GM03348 (cell line): ENCODE measurements at places on chromosomes 6 and 20.

GRCh38 chr6:158849899-158850806, 31.0 kb upstream of the EZR start:
- peak; percentile 70 for DNase-seq

DNA sequence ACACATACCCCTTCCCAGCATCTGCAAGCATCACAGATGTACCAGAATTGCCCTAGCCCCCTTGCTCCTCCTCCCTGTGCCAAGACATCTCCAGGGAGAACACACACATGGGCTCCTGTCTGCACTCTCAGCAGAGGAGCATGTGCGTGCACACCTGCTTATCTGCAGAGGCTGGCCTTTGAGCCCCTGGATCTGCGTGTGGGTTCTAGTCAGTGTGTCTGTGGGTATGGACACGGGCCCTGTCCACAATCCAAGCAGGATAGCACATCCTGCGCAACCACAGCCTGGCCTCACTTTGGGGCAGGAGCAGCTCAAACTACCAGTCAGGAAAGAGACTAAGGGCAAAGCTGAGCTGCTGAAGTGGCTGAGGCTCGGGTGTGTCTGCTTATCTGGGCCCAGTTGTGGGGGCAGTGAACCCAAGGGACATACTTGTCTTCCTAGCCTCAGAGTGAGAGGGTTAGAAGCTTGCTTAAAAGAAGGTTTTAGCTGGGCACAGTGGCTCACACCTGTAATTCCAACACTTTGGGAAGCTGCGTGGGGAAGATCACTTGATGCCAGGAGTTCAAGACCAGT, 41.0 kb downstream of the HM13 start:
- DNase-seq: no peak

DNA sequence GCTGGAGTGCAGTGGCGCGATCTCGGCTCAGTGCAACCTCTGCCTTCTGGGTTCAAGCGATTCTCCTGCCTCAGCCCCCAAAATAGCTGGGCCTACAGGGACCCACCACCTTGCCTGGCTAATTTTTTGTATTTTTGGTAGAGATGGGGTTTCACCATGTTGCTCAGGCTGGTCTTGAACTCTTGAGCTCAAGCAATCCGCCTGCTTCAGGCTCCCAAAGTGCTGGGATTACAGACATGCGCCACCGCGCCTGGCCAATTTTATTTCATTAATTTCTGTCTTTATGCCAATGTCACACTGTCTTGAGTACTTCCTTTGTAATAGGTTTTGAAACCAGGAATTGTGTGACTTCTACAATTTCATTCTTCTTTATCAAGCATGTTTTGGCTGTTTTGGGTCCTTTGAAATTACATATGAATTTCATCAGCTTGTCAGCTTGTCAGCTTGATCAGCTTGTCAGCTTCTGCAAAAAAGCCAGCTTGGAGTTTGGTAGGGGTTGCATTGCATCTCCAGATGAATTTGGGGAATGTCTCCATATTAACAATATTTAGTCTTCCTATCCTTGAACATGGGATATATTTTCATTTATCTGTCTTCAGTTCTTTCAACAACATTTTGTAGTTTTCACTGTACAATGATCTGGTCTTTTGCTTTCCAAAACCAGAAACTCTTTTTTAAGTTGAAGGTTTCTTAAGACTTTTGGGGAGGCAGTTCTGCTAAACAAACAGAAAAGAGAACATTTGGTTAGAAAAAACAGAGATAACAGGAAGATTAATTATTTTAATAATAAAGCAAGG, 20.8 kb downstream of the ZFAND3 start:
- DNase-seq: no peak

GRCh38 chr6:53496797-53497375, 48.0 kb downstream of the GCLC start:
- DNase-seq: peak; percentile 75

DNA sequence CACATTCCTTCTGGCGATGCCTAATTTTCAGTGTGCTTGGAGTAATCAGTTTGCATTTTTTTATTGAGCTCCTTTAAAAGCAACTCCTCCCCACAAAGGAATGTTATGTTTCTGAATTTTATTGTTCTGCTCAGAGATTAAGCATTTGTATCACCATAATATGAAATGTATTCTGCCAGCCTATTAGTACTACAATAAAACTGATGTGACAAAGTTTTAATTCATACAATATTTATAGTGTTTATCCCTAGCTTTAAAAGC, 236.9 kb upstream of the ASCC3 start:
- DNase-seq: peak; percentile 2

GRCh38 chr6:93183531-93183972, 235.8 kb downstream of the EPHA7 start:
- DNase-seq: no peak

- no peak for DNase-seq
Measured at GRCh38 chr6:26197933-26198721, 110.9 kb downstream of the HFE start.

GRCh38 chr20:61565791-61566190, 313.7 kb downstream of the CDH4 start:
- no peak for DNase-seq
